Osteoblast (primary cell): ENCODE measurements at places on chromosomes 12 and 14. TPM values are rescaled to one million over a fixed set of nuclear protein-coding genes. Genes with fewer than 3 reads are reported as not detected.
A peak's percentile ranks its signal among the peaks of the same experiment; 100 is the strongest.

- DNase-seq: no peak
These were observed 6.8 kb downstream of the PLEKHG3 start for GRCh38 chr14:64711039-64711438.

- DNase-seq: peak; percentile 41
These were observed 15.1 kb upstream of the GRIP1 start for GRCh38 chr12:66693901-66694513.

DNA sequence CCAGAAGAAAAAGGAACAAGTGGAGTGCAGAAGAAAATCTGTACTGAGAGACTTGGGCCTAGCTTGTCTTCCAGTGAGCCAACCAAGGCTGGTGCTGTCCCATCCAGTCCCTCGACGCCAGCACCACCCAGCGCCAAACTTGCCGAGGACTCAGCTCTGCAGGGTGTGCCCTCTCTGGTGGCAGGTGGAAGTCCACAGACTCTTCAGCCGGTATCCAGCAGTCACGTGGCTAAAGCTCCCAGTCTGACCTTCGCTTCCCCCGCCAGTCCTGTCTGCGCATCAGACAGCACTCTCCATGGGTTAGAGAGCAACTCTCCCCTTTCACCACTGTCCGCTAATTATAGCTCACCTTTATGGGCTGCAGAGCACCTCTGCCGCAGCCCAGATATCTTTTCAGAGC, 15.6 kb downstream of the CIPC start:
- no peak for DNase-seq

- peak; percentile 72 for DNase-seq
These were observed 966 bp downstream of the SINHCAF start for GRCh38 chr12:31324845-31325523.

DNA sequence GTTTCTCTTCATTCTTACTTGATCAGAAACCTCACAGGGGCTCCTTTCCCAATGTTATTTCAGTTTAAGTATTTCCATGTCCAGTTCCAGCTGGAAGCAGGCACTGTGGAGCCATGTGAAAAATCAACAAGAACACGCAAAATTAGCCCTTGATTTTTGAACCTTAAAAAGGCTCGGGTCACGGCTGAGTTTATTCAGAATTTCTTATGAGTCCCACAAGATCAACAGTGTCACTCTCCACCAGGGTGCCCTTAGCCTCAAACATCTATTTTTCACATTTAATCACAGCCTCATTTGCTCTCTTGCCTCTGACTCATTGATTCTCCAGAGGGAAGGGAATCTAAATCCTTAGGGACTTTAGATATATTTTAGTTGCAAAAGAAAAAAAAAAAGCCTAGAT, 157.7 kb upstream of the AVPR1A start:
- DNase-seq: no peak

DNA sequence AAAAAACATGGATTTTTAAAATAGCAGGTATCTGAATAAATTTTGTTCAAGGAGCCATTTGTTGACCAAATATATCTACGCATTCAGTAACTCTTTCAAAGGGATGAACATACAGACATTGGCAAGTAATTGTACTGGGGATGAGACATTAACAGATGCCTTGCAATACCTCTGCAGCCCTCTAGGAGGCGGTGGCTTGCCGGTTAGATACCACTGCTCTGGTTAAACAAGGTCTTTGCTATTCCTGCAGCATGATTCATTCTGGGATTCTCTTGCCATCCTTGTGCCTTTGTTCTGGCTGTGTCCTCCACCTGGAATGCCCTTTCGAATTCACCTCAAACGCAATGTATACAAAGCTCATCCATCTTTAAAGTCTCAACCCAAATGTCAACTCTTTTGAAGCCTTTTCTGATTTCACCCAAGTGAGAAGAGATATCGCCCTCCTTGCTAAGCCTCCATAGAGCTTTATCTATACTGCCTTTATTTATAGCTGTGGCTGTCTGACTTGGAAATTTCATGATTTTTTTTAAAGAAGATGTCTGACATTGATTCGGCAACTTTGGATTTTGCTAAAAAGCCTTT, 131.0 kb upstream of the SRRM4 start:
- no peak for DNase-seq

GRCh38 chr14:97070259-97070658, 273.1 kb downstream of the VRK1 start:
- no peak for DNase-seq

- DNase-seq: no peak
These were observed 56.4 kb downstream of the RASSF9 start for GRCh38 chr12:85779768-85780167.

DNA sequence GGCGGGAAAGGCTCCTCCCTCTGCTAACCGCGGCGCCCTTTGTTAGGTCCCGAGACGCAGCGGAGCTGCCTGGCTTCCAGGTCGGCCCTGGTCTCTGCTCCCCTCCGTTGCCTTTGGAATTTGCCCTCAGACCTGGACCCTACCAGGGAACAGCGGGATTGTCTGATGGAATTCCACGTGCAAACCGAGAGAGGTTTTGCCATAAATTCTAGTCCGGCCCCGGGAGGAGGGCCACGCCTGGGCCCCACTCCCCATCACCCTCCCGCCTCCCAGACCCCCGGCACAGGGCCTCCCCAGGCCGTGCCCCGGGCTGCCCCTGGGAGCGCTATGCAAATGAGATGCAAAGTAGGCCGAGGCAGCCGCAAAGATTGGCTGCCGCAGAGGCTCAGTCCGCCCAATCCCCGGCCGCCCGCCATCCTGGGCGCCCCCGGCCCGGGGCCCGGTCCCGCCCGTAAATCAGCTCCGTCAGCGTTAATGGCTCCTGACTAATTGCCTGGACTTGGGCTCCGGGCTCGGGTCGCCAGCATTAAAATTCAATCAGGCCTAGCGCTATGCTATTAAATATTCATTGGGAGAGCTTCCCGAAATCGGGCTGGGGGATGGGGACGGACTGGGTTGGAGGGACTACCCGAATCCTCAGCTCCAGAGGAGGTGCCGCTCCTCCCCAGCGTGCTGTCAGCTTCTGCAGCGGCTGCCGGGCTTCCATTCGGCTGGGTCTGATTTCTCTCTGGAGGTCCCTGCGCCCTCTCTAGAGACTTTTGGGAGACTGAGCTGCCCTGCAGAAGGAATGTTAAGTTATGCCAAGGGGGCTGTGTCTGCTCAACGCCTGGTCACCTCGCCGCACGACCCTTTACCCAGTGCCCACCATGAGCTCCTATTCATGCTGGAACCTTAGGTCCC, 15.7 kb upstream of the FIGNL2 start:
- DNase-seq: peak; percentile 93

DNA sequence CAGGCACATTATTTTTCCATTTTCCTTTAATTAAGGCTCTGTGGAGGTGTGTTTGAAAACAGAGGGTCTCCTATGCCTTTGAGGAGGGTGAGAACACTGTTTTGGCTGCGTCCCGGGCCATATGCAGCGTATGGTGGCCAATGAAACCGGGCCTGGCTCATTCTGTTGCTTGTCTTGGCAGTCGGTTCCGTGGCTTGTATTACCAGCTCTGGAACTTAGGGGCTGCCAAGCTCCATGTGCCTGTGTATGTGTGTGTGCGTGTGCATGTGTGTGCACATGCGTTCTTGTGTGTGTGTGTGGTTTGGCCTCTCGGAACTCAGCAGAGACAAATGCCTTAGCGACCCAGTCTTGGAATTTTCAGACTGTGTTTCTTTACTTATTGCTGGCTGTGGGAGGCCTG, 2.7 kb downstream of the JDP2 start:
- peak; percentile 95 for DNase-seq

GRCh38 chr12:132075714-132076553, 68.2 kb downstream of the DDX51 start:
- DNase-seq: no peak

DNA sequence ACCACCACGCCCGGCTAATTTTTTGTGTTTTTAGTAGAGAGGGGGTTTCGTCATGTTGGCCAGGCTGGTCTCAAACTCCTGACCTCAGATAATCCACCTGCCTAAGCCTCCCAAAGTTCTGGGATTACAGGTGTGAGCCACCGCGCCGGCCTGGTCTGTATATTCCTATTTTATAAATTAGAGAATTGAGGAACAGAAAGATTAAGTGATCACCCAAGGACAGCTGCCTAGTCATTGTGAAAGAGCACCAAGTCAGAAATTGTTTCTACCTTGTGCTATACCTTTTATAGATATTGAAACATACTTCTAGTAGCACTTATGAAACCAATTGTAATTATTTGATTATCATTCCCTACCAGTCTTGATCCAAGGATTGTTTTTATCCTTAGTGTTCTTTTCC, 1.9 kb downstream of the KNTC1 start:
- DNase-seq: no peak

DNA sequence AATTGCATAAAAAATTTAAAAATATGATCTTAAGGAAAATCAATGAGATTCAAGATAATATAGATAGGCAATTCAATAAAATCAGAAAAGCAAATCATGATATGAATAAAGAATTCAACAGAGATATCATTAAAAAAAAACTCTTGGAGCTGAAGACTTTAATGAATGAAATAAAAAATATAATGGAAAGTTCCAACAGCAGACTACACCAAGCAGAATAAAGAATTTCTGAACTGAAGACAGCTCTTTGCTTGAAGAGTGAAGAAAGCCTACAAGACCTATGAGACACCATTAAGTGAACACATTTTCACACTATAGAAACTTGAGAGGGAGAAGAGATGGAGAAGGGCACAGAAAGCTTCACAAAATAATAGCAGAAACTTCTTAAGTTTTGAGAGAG, 45.9 kb downstream of the PLBD1 start:
- DNase-seq: no peak

DNA sequence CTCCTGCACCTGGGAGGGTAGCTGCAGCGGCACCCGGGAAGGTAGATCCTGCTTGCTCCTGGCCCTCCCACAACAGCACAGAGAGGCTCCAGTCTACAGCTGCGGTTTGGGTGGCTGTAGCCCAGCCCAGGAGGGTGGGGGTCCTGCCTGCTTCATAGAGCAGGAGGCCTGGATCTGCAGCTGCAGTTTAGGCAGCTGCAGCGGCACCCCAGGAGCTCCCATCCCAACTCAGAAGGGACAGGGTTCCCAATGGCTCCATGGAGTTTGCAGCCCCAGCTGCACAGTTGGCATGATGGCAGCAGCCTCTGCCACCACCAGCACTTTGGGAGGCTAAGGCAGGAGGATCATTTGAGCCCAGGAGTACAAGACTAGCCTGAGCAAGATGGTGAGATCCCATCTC, 38.5 kb downstream of the TIMELESS start:
- DNase-seq: no peak

DNA sequence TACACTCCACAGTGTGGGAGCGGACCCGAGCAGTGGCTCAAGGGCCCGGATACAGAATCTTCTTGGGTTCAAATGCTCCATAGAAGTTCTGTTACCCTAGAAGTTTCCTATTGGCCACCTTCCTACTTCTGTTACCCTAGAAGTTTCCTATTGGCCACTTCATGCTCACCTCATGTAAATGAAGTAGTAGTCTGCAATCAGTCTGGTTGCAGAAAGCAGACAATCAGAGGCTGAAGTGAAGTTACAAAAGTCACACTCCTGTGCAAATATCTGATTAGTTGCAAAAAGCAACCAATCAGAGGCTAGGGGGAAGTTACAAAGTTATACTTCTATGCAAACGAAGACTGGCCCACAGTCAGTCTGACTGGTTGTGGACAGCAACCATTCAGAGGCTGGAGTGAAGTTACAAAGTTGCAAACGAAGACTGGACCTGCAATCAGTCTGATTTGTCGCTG, 77.8 kb upstream of the CPNE8 start:
- no peak for DNase-seq

DNA sequence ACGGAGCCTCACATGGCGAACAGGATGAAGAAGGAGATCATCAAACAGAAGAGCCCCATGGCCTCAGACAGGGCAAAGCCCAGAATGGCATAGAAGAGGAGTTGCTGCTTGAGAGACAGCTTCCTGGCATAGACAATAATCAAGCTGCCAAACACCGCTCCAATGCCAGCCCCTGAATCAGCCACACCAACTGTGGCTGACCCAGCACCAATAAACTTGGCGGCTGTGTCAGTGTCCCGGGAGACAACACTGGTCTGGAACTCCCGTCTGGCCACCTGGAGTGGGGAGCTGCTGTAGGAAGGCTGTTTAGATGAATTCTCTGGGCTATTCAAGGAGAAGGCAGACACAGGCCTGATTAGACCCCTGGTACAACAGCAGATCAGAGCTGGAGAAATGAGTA, 100.1 kb downstream of the HEATR5A start:
- DNase-seq: no peak

DNA sequence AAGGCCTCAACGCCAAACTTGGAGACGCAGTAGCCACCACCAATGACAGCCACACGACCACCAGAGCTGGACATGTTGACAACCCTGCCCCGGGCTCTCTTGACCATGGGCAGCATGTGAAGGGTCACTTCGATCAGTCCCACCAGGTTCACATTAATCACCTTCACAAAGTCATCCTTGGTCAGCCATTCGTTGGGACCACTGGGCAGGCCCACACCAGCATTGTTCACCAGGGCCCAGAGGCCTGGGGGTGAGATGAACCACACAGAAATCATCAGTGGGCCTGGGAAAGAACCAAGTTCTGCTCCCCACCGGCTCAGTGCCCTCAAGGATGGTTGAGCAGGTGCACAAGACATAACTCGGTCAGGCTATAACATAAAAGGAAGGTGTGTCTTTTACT, 4.0 kb downstream of the SDR9C7 start:
- DNase-seq: no peak

DNA sequence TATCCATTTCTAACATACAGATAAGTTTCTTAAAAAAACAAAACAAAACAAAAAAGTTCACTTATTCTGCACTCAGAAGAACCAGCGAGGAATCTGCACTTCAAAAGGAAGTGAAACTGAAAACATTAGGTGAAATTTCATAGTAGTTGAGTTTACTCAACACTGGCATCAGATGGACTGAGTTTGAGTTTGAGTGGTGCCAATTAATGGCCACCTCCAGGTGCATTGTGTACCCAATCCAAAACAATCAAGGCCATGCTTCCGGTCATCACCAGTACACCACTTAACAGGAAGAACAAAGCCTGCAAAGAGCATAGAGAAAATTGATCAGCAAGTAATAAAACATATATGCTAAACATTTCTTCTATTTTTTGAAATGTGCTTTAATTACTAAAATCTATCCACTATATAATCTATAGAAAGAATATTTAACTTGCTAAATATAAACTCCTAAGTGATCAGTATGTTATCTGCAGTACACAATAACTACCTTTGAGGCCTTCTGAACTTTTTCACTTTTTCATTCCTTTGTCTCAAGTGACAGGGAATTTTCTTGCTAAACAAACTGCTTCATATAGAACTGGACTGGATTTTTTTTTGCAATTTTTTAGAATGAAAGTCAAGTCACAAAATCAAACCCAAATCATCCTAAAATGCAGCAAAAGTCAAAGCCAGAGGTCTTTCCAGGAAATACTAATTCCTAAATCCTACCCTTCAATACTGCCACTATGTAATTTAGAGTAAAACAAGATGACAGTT, 11.5 kb downstream of the SLC38A2 start:
- no peak for DNase-seq

FCF1 gene
- total RNA-seq: 33.3 and 35.1 TPM in 2 replicates

DPPA3 gene
- total RNA-seq: not detected in 2 replicates

ACOT4 gene
- 1.8 and 2.5 TPM in 2 replicates for total RNA-seq

RIMBP2 gene
- total RNA-seq: not detected in 2 replicates

KSR2 gene
- under 0.01 TPM in 2 replicates for total RNA-seq

MDP1 gene
- 14.1 and 14.8 TPM in 2 replicates for total RNA-seq

SMAGP gene
- 9.8 and 13.6 TPM in 2 replicates for total RNA-seq

LGR5 gene
- total RNA-seq: under 0.01 TPM in 1 of 2 replicates, not detected in the other

LUM gene
- total RNA-seq: 1,762 and 1,965 TPM in 2 replicates
